Type B pancreatic cell (in vitro differentiated cells): ENCODE measurements at places on chromosomes 6 and 20. TPM values are rescaled to one million over a fixed set of nuclear protein-coding genes. Genes with fewer than 3 reads are reported as not detected.

Gene MOXD1
- total RNA-seq = 3.7 and 22.0 TPM in 2 replicates

Gene PRDM13
- not detected in 2 replicates for total RNA-seq

Gene KIF25
- not detected in 2 replicates for total RNA-seq

Gene PARD6B
- 27.7 and 50.0 TPM in 2 replicates for total RNA-seq

Gene SYNDIG1
- total RNA-seq = 4.1 and 4.3 TPM in 2 replicates

Gene THEMIS
- not detected in 2 replicates for total RNA-seq

Gene KPNA5
- total RNA-seq = 9.6 and 12.6 TPM in 2 replicates

Gene MEI4
- 0.29 and 1.1 TPM in 2 replicates for total RNA-seq

GRCh38 chr20:49627329-49627761, 59.4 kb upstream of the PTGIS start:
- peaks cover 20% of the 10 kb centered on the region for H3K4me1 ChIP-seq
- H3K27me3 ChIP-seq = no peaks in the 10 kb centered on the region
- DNase-seq = no peak
- H3K36me3 ChIP-seq = peaks cover 10% of the 10 kb centered on the region
- H3K27ac ChIP-seq = peak overlapping the region; percentile 89

GRCh38 chr6:30988209-30988825, 4.8 kb downstream of the MUC21 start:
- H3K27ac ChIP-seq = no peak overlapping the region
- no peaks in the 10 kb centered on the region for H3K36me3 ChIP-seq
- H3K27me3 ChIP-seq = peaks cover 2% of the 10 kb centered on the region
- H3K4me3 ChIP-seq = no peak overlapping the region

DNA sequence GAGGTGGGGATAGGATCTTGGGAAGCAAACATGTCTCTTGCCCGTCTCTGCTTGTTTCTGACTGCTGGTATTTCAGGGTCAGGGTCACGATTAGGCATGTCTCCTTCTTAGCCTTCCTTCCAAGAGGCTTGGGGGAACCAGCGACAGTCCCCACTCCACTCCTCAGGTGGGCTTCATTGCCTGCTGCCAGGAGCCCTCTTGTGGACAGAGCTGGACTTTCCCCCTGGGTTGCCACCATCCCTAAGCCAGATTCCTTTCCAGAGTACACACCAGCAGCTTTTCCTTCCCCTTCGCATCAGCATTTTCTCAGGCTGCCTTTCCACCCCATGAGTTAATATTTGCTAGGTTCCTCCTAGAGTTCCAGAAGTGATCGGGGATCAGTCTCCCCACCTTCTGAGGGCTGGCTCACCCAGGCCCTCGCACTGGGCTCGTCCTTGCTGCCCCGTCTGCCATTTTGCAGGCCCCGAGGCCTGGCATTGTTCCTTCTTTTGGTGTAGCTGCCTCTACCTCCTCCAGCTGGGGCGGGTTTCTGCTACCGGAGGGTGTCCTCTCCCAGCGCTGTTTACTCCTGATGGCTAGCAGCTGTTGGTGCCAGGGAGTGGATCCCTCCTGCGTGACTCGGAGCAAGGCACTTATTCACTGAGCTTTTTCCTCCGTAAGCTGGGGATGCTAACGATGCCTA, 8.8 kb upstream of the C20orf144 start:
- peak overlapping the region; percentile 77 for H3K4me3 ChIP-seq
- H3K36me3 ChIP-seq = peaks cover 16% of the 10 kb centered on the region
- peak overlapping the region; percentile 99 for H3K27ac ChIP-seq
- DNase-seq = peak; percentile 81

- no peaks in the 10 kb centered on the region for H3K27me3 ChIP-seq
- no peak overlapping the region for H3K27ac ChIP-seq
- no peaks in the 10 kb centered on the region for H3K4me1 ChIP-seq
- no peak for DNase-seq
- H3K36me3 ChIP-seq = no peaks in the 10 kb centered on the region
- H3K4me3 ChIP-seq = no peak overlapping the region
Measured at GRCh38 chr20:14445902-14446301, 108.5 kb upstream of the FLRT3 start.

DNA sequence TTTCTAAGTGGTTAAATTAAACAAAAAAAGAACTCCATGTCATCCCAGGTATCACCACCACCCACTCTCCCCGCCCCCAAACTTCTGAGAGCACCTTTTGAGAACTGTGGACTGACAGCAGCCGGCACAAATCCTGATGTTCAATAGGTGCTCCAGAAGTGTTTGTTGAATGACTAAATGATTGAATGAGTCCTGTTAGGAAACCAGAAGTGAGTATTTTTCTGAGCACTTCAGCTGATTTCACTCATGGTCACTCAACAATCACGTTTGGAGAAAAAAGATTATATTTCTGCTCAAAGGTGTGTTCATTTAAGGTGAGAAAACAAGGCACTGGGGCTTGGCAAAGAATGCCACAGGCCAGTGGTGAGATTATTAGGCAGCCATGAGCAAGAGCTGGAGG, 6.2 kb upstream of the HNF4A start:
- H3K36me3 ChIP-seq = no peaks in the 10 kb centered on the region
- H3K4me1 ChIP-seq = peaks cover 9% of the 10 kb centered on the region
- H3K4me3 ChIP-seq = no peak overlapping the region

DNA sequence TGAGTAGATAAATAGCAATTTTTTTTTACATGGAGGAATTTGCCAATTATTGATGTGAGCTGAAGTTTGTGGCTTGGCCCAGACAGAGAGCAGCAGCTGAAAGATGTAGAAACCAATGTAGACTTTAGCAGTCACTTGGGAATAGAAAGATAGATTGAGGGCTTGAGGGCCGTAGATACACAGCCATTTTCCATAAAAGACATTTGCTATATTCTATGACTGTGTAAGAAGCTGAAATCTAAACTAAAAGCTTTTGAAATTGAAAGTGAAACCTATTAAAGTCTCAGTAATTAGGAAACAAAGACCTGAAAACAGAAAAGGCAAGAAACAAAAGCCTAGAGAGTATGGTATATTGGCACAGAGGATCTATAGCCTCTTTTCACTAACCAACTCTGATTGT, 332.7 kb downstream of the CENPW start:
- DNase-seq = no peak
- no peaks in the 10 kb centered on the region for H3K27me3 ChIP-seq
- H3K4me3 ChIP-seq = no peak overlapping the region
- no peak overlapping the region for H3K27ac ChIP-seq
- H3K4me1 ChIP-seq = no peaks in the 10 kb centered on the region

DNA sequence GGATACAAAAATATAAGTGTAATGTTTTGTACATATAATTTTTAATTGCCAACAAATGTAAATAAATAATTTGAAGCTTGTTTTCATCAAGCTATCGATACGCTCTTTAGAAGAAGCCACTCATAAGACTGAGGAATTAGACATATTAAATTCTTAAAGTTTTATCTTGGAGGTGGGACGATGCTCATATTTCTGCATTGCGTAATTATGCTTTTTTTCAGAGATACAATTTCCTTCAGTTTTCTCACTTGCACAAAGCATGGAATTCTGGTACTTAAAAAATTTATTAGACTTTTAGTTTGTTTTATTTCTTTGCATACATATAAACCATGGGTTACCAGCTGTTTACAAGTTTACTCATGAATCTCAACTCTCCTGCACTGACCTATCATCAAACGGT, 980.0 kb downstream of the EYS start:
- no peaks in the 10 kb centered on the region for H3K4me1 ChIP-seq
- no peak for DNase-seq
- no peak overlapping the region for H3K27ac ChIP-seq
- no peaks in the 10 kb centered on the region for H3K27me3 ChIP-seq
- H3K36me3 ChIP-seq = peaks cover 3% of the 10 kb centered on the region
- no peak overlapping the region for H3K4me3 ChIP-seq

- DNase-seq = no peak
- H3K27ac ChIP-seq = no peak overlapping the region
- H3K4me1 ChIP-seq = no peaks in the 10 kb centered on the region
- H3K27me3 ChIP-seq = peaks cover 2% of the 10 kb centered on the region
- no peak overlapping the region for H3K4me3 ChIP-seq
- peaks cover 4% of the 10 kb centered on the region for H3K36me3 ChIP-seq
Measured at GRCh38 chr6:1946583-1946982, 298.8 kb downstream of the GMDS start.

DNA sequence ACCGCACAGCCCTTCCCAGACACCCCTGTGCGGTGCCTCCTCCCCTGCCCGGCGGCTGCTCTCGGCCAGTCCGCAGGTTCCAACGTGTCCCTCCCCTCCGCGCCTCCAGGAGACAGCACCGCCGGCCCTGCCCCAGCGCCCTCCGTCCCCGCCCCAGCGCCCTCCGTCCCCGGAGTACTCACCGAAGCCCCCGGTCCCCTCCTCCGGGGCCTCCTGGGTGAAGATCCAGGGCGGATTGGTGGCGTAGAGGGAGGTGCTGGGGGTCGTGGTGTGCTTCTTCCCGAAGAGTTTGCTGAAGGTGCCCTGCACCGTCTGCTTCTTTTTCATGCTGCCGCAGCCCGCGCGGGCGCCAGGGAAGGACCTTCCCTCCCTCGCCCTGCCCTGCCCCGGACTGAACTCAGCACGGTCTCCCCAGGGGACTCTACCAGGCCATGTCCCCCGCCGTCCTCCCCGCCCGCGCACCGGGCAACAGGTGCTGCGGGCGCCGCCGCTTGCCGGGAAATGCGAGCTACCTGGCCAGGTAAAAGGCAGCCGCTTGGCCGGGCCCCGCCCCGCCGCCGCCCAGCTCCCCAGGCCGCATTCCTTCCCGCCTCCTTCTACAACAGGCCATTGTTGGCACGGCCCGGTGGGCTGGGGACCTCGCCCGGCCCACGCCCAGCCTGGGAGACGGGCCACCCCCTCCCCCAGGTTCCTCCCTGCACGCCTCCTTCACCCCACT, at the start of gene C6orf132:
C6orf132 (minus strand) TSS at position 503 of the 718 bp plus-strand sequence; CDS start at position 327, 176 bp downstream.
- no peak for DNase-seq
- H3K27ac ChIP-seq = peak within 1 kb of the TSS; percentile 99
- peaks cover 14% of the 10 kb centered on the region for H3K27me3 ChIP-seq
- H3K36me3 ChIP-seq = no peaks in the 10 kb centered on the region
- peaks cover 32% of the 10 kb centered on the region for H3K4me1 ChIP-seq
- peak within 1 kb of the TSS; percentile 91 for H3K4me3 ChIP-seq

DNA sequence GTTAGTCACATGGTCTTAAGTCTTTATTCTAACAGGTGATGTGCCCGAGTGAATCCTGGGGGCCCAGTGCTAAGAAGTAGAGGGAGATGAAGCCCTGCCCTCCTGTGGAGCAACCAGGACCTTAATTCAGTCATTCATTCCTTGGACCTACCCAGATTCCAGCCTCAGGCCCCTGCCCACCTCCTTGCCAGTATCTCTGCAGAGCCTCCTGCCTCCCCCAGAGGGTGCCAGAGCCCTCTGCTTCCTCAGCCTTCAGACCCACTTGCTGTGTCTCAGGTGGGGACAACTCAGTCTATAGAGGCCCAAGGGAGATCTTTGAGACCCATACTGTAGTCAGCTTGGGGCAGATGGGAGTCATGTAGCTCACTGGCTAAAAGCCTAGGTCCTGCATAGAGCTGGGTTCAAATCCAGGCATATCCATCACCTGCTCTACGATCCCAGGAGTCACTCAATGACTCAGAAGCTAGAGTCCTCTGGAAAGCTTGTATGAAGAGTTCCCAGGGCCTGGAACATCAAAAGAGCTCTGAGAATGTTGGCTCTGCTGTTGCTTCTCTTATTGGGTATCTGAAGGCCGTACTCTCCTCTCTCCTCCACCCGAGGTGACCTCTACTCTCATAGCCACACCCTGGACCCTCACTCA, 3.9 kb upstream of the SIGLEC1 start:
- H3K4me3 ChIP-seq = no peak overlapping the region
- no peak for DNase-seq
- peaks cover 13% of the 10 kb centered on the region for H3K27me3 ChIP-seq
- no peaks in the 10 kb centered on the region for H3K36me3 ChIP-seq
- H3K4me1 ChIP-seq = no peaks in the 10 kb centered on the region
- no peak overlapping the region for H3K27ac ChIP-seq

DNA sequence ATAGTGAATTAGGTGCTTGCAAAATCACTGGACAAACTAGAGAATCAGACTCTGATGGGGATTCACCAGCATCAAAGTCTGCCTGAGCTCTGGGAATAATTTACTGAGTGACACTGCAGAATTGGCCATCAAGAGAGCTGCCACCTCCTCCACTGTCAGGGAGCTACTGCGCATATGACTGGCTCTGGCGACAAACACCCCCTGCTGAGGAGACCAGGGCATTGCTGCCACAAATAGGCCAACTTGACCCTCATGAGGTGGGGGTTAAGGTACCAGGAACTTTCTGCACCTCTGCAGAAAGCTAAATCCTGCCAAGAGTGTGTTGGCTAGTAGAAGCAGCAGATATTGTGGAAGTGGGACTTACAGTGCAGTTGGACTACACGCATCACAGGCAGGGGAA, 88.0 kb downstream of the CDS2 start:
- H3K4me3 ChIP-seq = no peak overlapping the region
- no peak for DNase-seq

GRCh38 chr6:2921520-2922115, 18.5 kb upstream of the SERPINB9 start:
- no peaks in the 10 kb centered on the region for H3K27me3 ChIP-seq
- DNase-seq = no peak
- H3K27ac ChIP-seq = no peak overlapping the region
- no peak overlapping the region for H3K4me3 ChIP-seq
- H3K4me1 ChIP-seq = peaks cover 21% of the 10 kb centered on the region
- H3K36me3 ChIP-seq = no peaks in the 10 kb centered on the region

- DNase-seq = no peak
- H3K4me3 ChIP-seq = no peak overlapping the region
- peaks cover 6% of the 10 kb centered on the region for H3K36me3 ChIP-seq
- H3K4me1 ChIP-seq = no peaks in the 10 kb centered on the region
- H3K27me3 ChIP-seq = peaks cover 3% of the 10 kb centered on the region
- no peak overlapping the region for H3K27ac ChIP-seq
Measured at GRCh38 chr6:129195643-129196042, 312.7 kb downstream of the LAMA2 start.

DNA sequence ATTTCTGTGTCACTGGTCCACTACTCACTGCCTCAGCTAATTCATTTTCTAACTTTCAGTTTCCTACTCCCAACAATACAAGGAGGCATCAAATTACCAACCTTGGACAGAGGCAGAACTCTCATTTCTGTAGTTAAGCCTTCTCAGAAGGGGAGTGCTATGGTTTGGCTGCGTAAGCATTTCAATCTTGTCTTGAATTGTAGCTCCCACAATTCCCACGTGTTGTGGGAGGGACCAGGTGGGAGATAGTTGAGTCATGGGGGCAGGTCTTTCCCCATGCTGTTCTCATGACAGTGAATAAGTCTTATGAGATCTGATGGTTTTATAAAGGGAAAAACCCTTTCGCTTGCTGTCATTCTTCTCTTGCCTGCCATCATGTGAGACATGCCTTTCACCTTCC, 22.9 kb downstream of the HLA-DRA start:
- H3K27me3 ChIP-seq = peaks cover 20% of the 10 kb centered on the region
- no peak overlapping the region for H3K4me3 ChIP-seq
- no peak overlapping the region for H3K27ac ChIP-seq
- H3K4me1 ChIP-seq = no peaks in the 10 kb centered on the region
- no peak for DNase-seq

DNA sequence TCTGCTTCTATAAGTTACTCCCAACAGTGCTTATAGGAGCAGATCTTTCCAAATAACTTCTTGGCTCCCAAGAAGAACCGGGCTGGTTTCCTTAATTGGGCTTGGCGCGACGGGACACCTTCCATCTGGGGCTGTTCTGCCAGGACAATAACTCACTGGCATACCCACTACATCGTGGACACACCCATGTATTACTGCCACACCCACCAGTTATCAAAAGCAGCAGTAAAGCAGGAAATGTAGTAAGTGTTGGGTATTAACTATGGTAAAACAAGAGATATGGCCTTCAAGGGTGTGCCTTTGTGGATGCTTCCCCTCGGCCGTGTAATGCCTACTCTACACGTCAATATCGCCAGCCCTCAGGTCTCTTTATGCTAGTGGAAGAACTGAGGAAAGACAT, 24.7 kb downstream of the CNKSR3 start:
- peaks cover 5% of the 10 kb centered on the region for H3K36me3 ChIP-seq
- DNase-seq = no peak
- no peak overlapping the region for H3K4me3 ChIP-seq
- no peak overlapping the region for H3K27ac ChIP-seq

GRCh38 chr6:22737331-22737730, 168.0 kb downstream of the HDGFL1 start:
- peaks cover 5% of the 10 kb centered on the region for H3K36me3 ChIP-seq
- peak; percentile 67 for DNase-seq
- H3K4me3 ChIP-seq = no peak overlapping the region
- no peak overlapping the region for H3K27ac ChIP-seq
